Fibroblast of lung (primary cell): ENCODE measurements at places on chromosomes 12 and 14. TPM values are rescaled to one million over a fixed set of nuclear protein-coding genes. Genes with fewer than 3 reads are reported as not detected.

The SLC25A47 gene
- total RNA-seq, result under 0.01 TPM in 1 of 2 replicates, not detected in the other

The RFX4 gene
- not detected in 2 replicates for total RNA-seq

The HECTD1 gene
- 405 and 534 TPM in 2 replicates for total RNA-seq

The NEUROD4 gene
- not detected in 2 replicates for total RNA-seq

The SSPN gene
- 9.8 and 18.5 TPM in 2 replicates for total RNA-seq

The MGAT2 gene
- 50.3 and 60.4 TPM in 2 replicates for total RNA-seq

The TMPRSS12 gene
- total RNA-seq, result not detected in 2 replicates

The SFSWAP gene
- total RNA-seq, result 18.7 and 23.3 TPM in 2 replicates

The STXBP6 gene
- total RNA-seq, result 4.5 and 7.7 TPM in 2 replicates

The CPNE6 gene
- total RNA-seq, result not detected in 2 replicates

The RNASE7 gene
- not detected in 2 replicates for total RNA-seq

The ENDOU gene
- total RNA-seq, result 0.17 TPM in 1 of 2 replicates, not detected in the other

The COCH gene
- total RNA-seq, result 0.33 and 0.51 TPM in 2 replicates

The HOXC12 gene
- total RNA-seq, result not detected in 2 replicates

The KRT73 gene
- total RNA-seq, result not detected in 2 replicates

The NELL2 gene
- 0.17 and 0.26 TPM in 2 replicates for total RNA-seq

The PTPRO gene
- 0.26 and 0.33 TPM in 2 replicates for total RNA-seq

The IPO8 gene
- total RNA-seq, result 38.0 and 41.5 TPM in 2 replicates

The KERA gene
- not detected in 2 replicates for total RNA-seq

The SLC5A8 gene
- not detected in 2 replicates for total RNA-seq

The SERPINA12 gene
- total RNA-seq, result not detected in 2 replicates

The FOXN4 gene
- total RNA-seq, result not detected in 2 replicates

The CYP27B1 gene
- total RNA-seq, result under 0.01 and 0.17 TPM in 2 replicates

The PAPOLA gene
- total RNA-seq, result 103 and 109 TPM in 2 replicates

The TRAFD1 gene
- total RNA-seq, result 55.7 and 83.4 TPM in 2 replicates

The COL2A1 gene
- total RNA-seq, result not detected in 2 replicates

The AHNAK2 gene
- total RNA-seq, result 47.8 and 106 TPM in 2 replicates

The EPYC gene
- not detected in 2 replicates for total RNA-seq

The BBOF1 gene
- 3.8 and 4.4 TPM in 2 replicates for total RNA-seq

The CD163L1 gene
- total RNA-seq, result 0.33 TPM in 1 of 2 replicates, not detected in the other

The BMP4 gene
- 27.2 and 77.5 TPM in 2 replicates for total RNA-seq

The KCNMB4 gene
- 0.33 and 0.51 TPM in 2 replicates for total RNA-seq

The NDRG2 gene
- 0.50 and 1.8 TPM in 2 replicates for total RNA-seq

The LRP1-AS gene
- not detected in 2 replicates for total RNA-seq

The PLEKHD1 gene
- total RNA-seq, result under 0.01 TPM in 2 replicates

The CCDC175 gene
- not detected in 2 replicates for total RNA-seq
